ENCODE measurements at places on chromosomes 7 and 10.

GRCh38 chr10:845526-845925 is 86.0 kb downstream of the LARP4B start:
- no peak for DNase-seq

- no peak for DNase-seq
Measured at GRCh38 chr7:55171157-55171556, 152.3 kb downstream of the EGFR start.

DNA sequence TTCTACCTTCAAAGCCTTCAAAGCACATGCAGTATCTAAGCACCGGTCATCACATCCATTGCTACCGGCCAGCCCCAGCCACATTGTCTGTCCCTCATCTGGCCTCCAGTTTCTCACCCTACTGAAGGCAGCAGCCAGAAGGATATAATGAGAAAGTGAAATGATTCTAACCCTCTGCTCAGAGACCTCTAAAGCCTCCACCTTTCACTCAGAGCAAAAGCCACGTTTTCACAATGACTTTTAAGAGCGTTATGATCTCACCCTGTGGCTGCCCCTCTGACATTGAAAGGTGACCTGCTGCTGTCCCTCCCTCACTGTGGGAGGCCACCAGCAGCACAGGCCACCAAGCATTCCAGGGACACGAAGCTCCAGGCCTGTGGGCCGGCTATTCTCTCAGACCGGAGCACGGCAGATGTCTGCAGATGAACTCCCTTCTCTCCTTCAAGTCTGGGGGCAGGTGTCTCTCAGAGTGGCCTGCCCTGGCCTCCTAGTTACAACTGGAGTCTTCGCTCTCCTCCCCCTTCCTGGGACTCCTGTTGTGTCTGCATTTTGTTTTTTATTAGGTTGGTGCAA is 94.9 kb upstream of the EEPD1 start:
- no peak for DNase-seq

DNA sequence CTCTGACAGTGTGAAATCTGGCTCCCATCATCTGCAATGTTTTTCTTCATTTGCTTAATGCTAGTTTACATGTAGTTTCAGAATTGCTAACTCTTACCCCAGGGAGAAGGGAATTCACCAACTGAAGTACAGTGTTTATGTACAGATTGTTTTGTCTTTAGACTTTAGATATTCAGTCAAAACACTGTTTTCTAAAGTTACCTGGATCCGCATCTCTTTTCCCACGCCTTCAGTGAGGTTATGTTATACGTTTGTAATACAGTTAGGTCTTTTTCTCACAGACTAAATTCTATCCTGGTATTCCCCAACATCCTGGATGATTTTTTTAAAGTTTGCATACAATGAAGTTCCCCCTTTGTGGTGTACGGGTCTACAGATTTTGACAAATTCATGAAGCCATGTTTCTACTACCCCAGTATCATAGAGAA is 3.2 kb upstream of the LYZL1 start:
- no peak for DNase-seq

GRCh38 chr10:131162211-131162610 is 149.3 kb downstream of the TCERG1L start:
- DNase-seq = no peak

- no peak for DNase-seq
Measured at GRCh38 chr7:34299066-34299465, 359.0 kb upstream of the NPSR1 start.

DNA sequence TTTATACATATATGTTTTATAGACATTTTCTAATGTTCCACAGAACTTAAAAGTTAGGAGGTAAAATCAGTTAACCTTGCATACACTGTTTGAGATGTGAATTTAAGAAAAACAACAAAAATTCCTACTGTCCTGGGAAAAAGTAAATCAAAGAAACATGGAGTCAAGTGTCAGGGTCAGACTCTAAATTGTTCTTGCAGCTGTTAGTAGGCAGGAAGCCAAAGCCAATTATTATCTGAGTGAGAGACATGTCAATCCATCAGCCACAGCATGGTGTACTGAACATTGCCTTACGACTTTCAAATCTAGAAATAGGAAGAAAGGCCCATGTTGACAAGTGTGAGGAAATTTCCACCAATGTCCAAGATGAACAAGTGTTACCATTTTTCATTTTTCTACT is 461.2 kb upstream of the MBL2 start:
- DNase-seq = no peak

GRCh38 chr7:151059367-151060112 is at the start of gene SLC4A2:
Gene SLC4A2 (plus strand): TSS chr7:151059589. CDS start chr7:151061988, 2,399 bp downstream.
- peak; percentile 62 for DNase-seq

GRCh38 chr7:92781117-92781720 is 55.2 kb downstream of the CDK6 start:
- no peak for DNase-seq

GRCh38 chr7:27961255-27961654 is 219.3 kb downstream of the JAZF1 start:
- DNase-seq = no peak

All from activated CD4-positive, alpha-beta T cell treated with anti-CD3 and anti-CD28 coated beads, Interleukin-2, amount 50 U/mL, for 1 hour (primary cell).